ENCODE measurements at places on chromosomes 3 and 15.

GRCh38 chr3:123397050-123397590 lies 51.8 kb downstream of the ADCY5 start:
- no peak for DNase-seq

DNA sequence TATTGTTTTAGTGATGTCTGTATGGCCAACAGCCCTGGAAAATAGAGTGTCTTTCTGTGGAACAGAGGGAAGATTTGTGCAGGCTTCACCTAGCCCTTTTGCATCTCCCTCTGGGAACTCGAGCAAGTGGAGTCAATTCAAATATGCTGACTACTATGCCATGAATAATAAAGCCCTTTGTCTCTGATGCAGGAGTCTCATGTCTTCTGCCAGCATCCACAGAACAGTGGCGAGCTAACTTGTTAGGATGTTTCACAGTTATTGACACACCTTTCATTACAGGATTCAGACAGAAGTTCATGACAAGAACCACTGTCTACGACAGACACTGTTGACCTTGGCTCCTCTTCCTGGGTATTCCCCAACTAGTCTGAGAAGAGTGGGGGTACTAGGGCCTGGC lies 15.6 kb upstream of the CCDC54 start:
- no peak for DNase-seq

GRCh38 chr15:40456299-40456712 lies 14.5 kb upstream of the CHST14 start:
- DNase-seq, result no peak

- DNase-seq, result peak; percentile 37
Observed at GRCh38 chr15:69478259-69478781, 25.7 kb downstream of the RPLP1 start.

DNA sequence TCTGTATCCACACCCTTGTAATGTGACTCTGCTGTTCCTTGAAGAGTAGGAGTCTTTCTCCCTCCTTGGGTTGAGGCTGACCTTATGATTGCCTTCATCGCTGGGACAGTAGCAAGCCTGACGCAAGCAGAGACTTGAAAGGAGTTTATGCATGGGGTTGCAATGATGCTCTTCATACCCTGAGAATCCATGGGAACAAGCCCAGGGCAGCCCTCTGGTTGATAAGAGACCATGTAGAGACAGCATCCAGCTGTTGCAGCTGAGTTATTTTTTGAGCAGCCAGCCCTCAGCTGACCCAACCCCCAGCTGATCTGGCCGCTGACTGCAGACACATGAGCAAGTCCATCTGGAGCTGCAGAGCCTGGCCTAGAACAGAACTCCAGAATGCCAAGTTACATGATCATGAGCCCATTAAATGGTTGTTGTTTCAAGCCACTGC lies 60.6 kb upstream of the ARNT2 start:
- no peak for DNase-seq

DNA sequence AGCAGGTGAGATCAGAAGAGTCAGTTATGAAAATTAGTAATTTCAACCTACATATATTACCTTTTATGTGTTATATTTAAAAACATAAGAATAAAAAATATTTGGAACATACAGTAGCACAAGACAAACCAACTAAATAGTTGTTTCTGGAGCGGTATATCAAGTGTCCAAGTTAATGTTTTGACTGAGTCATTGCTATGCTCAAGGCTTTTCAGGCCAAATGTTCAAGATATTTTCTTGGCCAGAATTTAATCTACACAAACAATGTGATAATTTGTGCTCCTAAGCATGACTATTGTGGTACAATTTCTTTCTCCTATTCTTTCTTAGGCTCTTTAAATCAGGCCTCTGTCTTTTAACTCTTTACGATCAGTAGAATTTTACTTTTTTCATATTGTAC lies 412.4 kb downstream of the RAP2B start:
- DNase-seq, result no peak
